ENCODE measurements at places on chromosomes 3 and 15.
A peak's percentile ranks its signal among the peaks of the same experiment; 100 is the strongest.

GRCh38 chr3:190738636-190739155, 123.8 kb downstream of the GMNC start:
- DNase-seq = no peak

DNA sequence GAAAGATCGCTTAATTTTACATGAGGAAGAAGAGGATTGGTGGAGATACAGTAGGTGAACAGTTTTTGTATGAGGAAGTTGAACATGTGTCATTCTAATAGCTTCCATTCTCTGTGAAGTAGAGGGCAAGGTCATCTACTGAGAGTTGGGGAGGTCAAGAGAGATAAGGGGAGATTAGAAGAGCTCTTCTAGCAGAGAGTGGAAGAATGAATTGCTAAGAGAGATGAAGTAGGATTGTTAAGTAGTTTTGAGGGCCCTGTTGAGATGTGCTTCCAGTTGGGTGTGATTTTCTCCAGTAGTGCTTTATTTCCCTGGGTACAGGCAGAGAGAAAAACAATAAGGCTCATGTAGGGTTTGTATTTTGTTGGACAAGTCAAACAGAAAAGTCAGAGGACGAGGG, 5.2 kb downstream of the OPA1 start:
- no peak for DNase-seq

GRCh38 chr15:72991026-72991425, 61.2 kb upstream of the NEO1 start:
- peak; percentile 33 for DNase-seq

GRCh38 chr3:186566772-186567071, 417 bp downstream of the TBCCD1 start:
- DNase-seq = peak; percentile 10

DNA sequence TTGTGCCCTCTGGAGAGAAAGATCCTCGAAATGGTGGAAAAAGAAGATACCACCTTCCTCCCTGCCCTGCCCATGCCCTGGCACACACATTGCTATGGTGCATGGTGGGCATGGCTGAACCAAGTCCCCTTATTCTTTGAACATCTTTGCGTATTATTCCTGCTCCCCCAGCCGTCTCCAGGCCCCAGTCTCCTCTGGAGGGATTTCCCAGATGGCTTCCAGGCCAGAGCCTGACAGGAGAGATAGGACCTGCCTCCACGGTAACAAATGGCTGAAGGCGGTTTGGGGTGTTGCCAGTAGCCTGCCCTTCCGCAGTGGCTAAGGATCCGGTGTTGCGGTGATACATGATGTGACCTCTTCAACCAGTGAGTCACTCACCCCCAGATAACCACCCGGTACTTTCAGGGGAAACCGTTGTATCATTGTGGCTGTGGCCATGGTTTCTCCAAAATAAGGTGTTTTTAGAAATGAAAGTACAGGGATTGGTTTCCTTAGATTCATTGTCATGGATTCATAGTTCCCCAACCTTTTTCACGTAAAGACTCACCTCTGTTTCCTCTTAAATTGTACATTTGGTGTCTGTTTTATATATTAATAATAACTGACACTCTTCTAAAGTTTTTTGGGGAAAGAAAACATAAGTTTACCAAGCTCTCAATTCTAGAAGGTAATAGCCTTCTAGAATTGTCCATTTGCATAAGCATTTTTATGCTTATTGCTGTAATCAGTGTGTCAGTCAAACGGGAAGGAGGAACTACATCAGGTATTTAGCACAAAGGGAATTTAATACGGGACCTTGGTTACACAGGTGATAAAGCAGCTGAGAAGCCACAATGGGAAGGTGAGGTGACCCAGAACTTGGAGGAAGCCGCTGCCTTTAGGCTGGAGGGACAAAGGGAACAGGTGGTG, 25.9 kb downstream of the SMAD3 start:
- peak; percentile 90 for DNase-seq
